ENCODE measurements at places on chromosomes 13 and 19.

DNA sequence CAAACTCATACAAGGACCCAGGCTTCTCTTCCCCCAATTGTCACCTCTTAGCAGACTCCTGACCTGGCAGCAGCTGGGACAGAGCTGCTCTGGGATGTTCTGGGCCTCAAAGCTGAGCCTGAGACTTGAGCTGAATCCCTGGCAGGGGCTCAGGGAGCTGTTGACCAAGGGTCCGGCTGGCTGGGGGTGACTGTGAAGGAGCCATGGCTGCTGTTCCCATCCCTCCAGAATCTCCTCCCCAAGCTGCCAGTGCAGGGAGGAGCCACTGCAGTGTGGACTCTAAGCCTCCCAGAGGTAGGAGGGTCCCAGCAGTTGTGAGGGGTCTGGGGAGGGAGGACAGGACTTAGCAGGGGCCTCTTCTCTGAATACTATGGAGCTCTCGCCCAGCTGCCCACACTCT lies 2.2 kb downstream of the SIGLEC6 start:
- no peak for DNase-seq

DNA sequence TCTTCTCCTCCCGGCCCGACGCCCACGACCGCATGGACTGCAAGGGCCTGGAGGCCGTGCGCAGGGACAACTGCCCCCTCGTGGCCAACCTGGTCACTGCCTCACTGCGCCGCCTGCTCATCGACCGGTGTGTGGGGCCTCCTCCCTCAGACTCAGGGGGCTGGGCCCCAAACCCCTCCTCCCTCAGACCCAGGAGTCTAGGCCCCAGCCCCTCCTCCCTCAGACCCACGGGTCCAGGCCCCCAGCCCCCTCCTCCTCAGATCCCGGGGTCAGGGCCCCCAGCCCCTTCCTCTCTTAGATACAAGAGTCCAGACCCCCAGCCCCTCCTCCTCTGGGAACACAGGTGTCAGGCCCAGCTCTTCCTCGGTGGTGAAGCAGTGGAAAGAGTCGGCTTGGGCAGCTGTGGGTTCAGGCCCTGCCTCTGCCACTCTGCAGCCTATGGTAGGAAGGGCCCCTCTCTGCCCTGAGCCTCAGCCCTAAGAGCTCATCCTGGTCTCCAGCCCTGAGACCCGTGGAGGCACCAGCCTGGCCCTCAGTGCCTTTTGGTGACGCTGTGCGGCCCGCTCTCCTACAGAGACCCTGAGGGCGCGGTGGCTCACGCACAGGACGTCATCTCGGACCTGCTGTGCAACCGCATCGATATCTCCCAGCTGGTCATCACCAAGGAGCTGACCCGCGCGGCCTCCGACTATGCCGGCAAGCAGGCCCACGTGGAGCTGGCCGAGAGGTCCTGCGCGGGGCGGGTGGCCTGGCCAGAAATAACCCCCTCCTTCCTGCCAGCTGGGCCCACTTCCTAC lies 3.7 kb upstream of the SPIB start:
- peak; percentile 74 for DNase-seq

GRCh38 chr19:19524053-19524452 lies 4.7 kb upstream of the YJEFN3 start:
- no peak for DNase-seq

DNA sequence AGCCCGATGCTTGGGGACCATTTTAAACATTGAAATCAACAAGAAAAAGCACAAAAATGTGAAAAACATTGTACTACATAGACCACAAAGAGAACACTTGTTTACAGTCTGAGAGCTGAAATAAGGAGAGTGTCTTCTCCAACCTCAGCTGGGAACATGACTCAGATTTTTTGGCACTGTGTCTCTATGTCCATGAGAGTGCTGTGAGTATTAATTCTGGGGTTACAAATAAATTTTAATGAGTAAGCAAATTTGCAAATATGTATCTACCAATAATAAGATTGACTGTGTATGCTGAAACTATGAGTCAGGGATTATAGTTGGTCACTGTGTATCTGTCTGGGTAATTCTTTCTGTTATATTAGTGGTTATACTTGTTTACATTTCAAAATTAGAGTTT lies 174.0 kb downstream of the DCT start:
- DNase-seq = no peak

- no peak for DNase-seq
Observed at GRCh38 chr13:90416519-90416918, 931.0 kb upstream of the MIR17HG start.

GRCh38 chr13:90416938-90417337 lies 930.5 kb upstream of the MIR17HG start:
- no peak for DNase-seq

GRCh38 chr19:5341448-5341820 lies 822 bp upstream of the PTPRS start:
- DNase-seq = no peak

DNA sequence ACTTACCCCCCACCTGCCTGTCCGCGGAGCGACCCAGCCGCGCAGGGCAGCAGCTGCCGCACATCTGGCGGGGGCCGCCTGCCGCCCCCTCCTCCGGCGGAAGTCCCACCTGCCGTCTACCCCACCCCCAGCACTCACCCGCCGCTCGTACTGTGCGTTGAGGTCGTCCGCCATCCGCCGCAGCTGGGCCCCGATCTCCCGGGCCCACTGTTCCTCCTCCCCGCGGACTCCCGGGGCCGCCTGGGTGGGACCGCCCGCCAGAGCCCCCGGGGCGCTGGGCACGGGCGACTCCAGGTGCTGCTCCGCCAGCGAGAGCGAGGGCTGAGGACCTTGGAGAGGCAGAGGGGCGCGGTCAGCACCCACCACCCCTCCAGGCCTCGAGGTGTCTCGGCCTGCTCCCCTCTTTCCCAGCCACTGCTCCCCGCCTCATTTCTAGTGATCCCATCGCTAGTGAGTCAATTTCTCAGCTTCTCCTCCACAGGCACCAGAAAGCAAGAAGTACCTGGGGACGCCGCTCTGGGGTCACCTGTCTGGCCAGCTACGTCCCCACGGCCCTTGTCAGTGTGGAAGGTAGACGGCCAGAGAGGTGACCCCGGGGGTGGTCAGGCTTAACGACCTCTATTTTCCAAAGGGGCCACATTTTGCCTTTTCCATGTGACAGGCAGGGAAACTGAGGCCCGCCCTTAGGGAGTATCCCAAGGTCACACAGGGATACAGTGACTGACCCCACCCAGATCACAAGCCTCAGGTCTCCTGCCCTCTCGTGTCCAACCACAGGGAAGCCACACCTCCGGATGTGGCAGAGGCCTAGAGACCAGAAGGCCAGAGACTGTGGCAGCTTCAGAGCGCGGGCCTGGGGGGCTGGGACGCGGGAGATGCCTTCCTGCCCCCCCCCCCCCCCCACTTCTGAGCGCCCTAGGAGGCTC lies 4.3 kb downstream of the BBC3 start:
- DNase-seq = peak; percentile 85

GRCh38 chr13:37531049-37531448 lies 67.5 kb downstream of the POSTN start:
- no peak for DNase-seq

- no peak for DNase-seq
Observed at GRCh38 chr19:5705552-5705951, 14.4 kb downstream of the LONP1 start.

DNA sequence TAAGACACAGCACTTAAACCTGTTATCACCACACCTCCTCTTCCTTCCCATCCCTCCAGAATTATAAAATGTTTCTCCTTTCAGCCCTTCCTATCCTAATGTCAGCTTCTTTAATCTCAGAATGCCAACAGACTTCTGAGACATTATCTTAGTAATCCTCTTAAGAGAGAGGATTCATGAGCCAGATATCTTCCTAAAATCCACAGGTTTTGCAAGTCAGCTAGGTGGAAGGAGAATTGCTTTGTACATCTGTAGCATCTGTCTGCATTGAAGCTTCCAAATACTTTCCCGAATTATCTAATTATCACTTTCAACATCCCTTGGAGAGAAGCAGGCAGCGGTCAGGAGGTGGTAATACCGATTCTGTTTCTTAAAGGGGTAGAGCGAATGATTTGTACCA lies 179.1 kb downstream of the DCT start:
- no peak for DNase-seq

DNA sequence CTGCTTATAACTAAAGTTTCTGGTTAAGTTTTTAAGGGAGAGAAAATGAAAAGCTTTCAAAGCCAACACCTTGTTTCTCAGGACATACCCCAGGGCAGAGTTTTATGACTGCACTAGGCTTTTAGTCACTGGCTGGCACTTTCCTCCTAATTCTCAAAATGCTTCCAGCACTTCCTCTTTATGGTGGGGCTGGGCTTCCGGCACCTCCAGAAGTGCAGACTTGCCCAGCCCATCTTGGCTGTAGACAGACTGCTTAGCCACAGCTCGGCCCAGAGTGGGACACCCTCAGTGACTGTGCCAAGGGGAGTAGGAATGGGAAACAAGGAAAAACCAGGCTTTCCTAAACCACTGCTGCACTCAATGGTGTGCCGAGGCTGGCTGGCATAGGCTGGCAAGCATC lies 23.2 kb upstream of the GTF3A start:
- DNase-seq = no peak

- no peak for DNase-seq
Observed at GRCh38 chr19:19081642-19082151, 17.9 kb downstream of the SLC25A42 start.

- peak; percentile 42 for DNase-seq
Observed at GRCh38 chr19:20423381-20424197, 142.0 kb downstream of the ZNF737 start.

DNA sequence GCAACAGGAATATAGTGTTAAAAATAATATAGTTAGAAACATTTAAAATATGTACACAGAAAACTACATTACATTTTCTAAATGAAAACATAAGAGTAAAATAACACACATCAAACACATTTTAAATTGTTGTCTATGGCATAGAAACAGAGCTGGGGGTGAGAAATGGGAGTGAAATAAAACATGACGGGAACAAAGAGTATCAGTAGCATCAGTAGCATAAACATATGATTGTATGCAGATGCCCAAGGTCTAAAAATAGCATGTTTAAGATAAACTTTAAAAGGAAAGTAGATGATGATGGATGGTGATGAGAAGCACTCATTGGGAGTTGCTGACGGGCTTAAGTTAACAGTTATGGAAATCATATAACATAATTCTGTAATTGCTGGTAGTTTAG lies 1221.7 kb upstream of the SPRY2 start:
- no peak for DNase-seq

GRCh38 chr19:17209126-17210036 lies 5.8 kb upstream of the USE1 start:
- DNase-seq = peak; percentile 52

DNA sequence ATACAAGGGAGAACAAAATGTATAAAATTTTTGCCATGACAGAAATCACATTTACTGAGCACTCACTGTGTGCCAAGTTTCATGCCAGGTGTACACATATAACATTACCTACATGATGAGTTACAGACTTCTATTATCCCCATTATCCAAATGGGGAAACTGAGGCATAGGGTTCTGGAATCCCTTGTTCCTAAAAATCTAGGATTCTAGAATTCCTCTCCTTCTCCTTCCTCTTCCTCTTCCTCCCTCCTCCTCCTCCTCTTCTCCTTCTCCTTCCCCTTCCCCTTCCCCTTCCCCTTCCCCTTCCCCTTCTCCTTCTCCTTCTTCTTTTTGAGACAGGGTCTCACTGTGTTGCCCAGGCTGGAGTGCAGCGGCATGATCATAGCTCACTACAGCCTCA lies 14.2 kb upstream of the BCL3 start:
- no peak for DNase-seq

DNA sequence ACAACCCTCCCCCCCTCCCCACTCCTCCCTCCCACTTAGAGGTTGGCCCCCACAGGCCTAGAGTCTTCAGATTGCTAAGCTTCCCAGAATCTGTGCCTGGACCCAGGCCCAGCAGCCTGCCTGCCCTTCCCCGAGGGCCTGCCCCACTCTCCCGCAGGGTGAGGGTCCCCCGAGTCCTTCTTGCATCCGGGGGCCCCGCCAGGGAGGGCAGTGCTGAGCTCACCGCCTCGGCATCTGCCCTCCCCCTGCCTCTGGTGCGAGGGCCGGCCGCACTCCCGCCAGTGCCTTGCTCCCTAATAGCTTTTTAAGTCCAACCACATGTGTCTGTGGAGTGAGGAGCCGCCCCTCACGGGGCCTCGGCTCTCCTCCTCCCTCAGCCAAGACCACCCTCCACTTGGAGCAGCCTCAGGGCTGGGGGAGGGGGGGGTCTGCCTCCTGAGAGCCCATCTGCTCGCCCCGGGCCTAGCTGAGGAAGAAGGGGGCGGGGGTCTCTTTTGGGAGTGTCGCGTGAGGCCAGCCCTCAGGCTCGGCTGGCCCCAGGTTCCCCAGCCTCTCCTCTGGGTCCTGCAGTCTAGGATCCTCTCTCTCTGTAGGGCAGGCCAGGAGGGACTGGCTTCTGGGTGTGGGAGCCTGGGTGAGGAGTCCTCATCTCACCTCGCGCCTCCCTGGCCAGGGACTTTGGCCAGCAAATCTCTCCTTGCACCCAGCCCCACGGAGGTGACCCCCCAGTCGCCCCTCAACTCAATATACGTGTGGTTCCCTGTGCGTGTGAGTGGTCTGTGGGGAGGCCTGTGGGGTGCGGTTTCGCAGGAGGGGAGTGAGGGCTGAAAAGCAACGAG lies 47.2 kb downstream of the LYL1 start:
- no peak for DNase-seq

GRCh38 chr13:105336706-105337576 lies 1198.5 kb downstream of the EFNB2 start:
- DNase-seq = no peak

GRCh38 chr13:110220471-110220870 lies 86.5 kb downstream of the COL4A1 start:
- no peak for DNase-seq

DNA sequence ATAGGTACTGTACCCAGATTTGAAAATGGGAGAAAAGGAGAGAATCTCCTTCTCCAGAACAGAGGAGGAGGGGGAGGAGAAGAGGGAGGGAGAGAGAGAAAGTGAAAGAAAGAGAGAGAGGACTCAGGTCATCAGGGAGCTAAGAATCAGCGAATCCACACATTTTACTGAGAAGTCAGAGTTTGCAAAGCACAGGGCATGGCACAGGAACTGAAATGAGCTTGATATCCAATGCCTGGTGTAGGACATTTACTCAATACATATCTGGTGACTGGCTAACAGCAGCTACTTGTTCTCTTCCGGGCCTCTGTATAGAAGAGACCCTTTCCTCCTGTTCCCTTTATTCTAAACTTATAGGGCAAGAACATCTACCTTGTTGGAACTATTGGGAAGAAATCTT lies 375.1 kb downstream of the KLF5 start:
- DNase-seq = no peak

GRCh38 chr19:37484406-37485168 lies 15.4 kb downstream of the ZNF570 start:
- no peak for DNase-seq

DNA sequence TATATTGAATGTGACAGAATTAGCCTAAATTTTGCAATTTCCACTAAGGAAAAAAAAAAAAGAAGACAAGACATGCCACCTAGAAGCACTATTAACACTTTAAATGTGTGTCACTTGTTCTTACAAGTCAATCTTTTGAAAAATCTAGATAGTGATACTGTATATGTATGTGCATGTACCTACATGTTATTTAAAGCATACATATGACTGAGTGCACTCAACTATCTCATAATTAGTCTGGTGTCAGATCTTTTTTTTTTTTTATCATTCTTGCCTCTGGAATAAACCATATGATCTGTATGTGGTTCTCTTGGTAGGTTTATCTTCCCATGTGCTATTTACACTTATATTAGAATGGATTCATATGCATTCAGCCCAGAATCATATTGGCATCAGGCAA lies 62.3 kb downstream of the FOXO1 start:
- no peak for DNase-seq

GRCh38 chr13:32903720-32904119 lies 112.5 kb upstream of the KL start:
- DNase-seq = no peak

Data from activated CD4-positive, alpha-beta memory T cell treated with anti-CD3 and anti-CD28 coated beads, Interleukin-2, amount 10 ng/mL, durations not matched to agents 7 days and 5 days (primary cell).